ENCODE measurements at places on chromosomes 3 and 15.
A peak's percentile ranks its signal among the peaks of the same experiment; 100 is the strongest.

DNA sequence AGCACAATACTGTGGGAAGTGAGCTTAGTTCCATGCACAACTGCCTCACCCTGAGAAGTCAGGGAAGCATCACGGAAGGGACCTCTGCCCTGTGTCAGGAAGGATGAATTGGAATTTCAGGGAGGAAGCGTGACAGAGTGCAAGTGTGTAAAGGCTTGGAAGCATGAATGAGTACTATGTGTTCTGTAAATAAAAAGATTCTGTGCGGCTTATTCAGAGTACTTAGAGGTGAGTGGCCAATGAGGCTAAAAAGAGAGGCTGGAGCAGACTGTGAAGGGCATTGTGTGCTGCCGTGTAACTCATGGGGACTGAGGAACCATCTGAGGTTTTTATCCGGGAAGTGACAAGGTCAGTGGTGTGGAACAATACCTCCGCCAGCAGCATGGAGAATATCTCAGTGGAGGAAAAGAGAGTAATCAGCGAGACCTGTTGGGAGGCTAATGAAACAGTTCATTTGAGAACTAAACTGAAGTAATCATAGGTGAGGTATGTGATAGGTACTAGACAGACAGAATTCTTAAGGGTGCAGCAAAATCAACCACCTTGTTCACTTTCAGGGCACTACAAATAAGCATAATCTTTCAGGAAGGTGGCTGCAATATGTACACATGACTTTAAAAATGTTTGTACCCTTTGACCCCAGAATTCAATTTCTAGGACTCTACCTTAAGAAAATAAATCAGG, 64.9 kb upstream of the SPRED1 start:
- no peak for DNase-seq

DNA sequence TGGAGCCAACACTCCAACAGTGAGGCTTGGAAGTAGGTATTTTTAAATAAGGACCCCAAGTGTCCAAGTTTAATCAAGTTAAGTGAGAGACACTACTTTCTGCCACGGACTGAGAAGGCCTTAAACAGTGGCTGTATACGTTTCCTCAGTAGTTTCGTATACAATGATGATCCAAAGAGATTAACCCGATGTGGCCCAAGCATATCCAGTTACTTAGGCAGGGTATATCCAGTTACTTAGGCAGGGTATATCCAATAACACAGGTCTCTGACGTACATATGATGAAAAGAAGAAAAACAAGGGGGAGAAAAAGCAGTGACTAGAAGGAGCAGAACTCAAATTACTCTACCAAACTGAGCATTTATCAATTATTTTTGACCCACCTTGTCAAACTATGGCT, 591.4 kb downstream of the FOXP1 start:
- no peak for DNase-seq

- no peak for DNase-seq
These were observed 232.0 kb upstream of the STT3B start for GRCh38 chr3:31300456-31301443.

DNA sequence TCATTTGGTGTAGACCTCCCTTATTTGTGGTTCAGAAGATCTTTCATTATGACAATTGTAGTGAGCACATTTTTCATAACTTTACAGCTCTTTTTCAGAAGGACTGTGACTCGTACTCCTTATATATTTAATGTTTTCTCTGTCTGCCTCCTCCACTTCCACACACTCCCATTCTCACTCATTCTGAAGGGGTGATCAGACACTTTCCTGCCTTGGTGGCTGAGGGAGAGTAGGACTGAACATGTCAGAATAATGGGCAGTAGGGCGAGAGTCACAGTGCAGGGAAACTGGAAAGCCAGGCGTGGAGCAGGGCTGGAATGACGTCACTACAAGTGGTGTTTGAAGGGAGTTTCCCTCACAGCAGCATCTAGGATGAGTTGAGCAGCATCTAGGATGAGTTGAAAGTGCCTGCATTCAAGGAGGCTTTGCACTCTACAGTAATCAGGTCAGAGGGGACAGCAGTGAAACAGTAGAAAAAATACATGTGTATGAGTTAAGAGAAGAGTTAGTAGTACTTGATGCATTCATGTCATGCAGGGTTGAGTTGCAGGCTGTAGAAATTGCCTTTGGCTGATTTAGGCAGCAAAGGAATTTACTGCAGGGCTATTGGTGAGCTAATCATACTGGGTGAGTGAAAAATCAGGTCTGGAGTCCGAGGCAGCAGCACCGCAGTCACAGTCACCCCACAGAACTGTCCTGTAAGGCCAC, 36.3 kb upstream of the FBXL22 start:
- no peak for DNase-seq

DNA sequence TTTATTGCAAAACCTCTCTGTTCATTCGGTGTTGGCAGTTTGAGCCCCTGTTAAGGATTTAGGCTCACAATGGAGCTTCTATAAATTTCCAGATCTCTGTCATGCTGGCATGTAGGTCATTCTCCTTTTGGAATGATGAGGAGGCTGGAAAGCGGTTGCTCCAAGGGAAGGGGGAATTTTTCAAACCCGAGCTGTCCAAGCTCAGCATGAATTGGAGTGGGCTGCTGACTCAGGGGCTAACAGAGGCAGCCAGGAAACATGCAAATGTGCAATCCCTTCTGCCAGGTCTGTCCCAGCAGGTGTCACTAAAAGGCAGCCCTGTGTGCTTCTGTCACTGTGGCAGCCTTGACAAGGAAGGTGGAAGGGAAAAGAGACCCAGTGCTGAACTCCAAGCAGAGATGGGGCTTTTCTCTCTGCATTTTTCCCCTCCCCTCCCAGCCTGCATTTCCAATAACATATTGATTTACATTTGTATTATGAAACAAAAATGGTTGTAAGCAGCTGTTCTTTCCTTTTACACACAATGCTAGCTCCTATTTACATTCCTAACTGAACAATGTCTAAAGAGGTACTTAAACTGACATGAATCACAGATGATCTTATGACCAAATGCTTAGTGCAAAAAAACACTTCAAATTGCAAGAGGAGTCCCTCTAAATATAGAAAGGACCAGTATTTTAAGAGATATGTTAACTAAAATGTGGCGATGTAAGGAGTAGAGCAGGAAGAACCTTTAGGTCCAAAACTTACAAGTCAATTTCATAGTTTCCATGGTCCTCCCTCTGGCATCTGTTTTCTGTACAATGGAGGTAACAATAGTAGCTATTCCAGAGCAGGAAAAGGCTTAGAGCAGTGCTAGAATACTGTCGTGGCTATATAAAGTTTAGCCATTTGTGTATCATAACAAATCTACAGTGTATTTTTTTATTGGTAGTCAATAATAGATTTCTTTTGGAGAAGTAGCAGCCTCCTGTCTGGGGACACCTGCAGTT, 84.5 kb upstream of the ATP10A start:
- no peak for DNase-seq

DNA sequence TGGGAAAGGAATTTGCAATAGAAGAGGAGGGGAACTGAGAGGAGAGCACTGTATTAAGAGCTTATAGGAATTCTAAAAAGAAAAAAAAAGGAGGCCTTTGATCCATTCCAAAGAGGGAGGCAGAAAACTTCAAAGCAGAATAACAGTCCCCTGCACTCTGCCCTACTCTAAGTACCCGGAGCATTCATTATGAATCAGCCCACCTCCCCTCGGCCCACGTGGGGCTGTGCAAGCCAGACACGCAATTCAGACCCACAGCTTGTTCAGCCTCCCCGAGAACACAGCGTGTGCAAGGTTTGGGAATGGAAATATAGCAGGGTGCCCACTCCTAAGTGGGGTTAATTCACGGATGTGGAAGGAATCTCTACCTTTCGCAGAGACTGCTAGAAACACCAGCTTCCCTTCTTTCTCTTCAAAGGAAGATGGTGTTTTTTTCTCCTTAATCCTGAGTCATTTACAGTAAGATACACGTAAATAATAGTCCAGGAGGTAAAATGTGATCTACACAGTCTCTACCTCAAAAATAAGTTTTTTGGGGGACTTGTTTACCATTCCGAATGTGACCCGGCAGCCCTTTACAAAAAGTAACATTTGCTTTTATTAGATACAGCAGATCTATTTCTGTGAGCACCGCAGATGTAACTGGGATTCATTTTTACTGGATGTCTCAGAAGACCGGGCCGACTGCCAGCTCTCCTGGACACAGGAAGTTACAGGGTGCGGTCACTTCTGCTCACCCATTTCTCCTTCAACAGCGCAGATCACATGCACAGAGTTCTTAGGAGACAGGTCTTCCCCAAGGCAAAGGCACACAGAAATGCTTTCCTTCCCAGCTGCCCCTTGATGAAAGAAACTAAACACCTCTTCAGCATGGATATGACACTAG, 768.5 kb upstream of the CFAP20DC start:
- peak; percentile 42 for DNase-seq

DNA sequence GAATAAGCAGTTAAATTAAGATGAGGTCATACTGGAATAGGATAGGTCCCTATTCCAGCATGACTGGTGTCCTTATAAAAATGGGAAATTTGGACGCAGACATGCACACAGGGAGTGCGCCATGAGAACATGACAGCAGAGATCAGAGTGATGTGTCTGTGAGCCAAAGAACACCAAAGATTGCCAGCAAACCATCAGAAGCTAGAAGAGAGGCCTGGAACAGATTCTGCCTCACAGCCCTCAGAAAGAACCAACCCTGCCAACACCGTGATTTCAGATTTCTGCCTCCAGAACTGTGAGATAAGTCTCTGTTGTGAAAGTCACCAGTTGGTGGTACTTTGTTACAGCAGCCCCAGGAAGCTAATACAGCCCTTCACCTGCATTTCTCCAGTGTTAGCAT, 34.7 kb downstream of the EPHB1 start:
- DNase-seq, result no peak

DNA sequence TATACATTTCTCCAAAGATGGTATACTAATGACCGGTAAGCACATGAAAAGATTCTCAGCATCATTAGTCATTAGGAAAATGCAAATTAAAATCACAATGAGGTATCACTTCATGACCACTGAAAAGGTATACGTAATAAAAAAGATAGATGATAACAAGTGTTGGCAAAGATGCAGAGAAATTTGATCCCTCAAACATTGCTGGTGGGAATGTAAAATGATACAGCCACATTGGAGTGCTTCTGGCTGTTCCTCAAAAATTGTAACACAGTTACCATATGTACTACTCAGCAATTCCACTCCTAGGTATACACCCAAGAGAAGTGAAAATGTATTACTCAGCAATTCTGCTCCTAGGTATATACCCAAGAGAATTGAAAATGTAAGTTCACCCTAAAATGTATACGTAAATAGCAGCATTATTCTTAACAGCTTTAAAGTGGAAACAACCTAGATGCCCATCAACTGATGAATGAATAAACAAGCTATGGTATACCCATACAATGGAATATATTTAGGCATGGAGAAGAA, 25.0 kb upstream of the KY start:
- no peak for DNase-seq

DNA sequence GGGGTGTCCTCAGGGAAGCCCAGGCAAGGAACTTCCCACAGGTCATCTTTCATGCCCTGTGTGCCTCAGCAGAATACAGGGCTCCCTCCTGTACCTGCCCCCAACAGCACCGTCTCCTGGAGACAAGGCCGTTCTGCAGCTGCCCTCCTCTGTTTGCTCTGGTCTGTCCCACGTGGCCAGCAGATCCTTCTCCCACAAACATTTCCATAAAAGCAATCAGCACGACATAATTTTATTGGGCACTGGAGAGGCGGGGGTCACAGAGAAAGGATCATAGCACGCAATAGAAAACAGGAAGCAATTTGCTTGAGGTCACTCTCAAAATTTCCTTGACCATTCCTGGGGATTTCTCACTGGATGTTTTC, 29.4 kb downstream of the STARD5 start:
- no peak for DNase-seq

DNA sequence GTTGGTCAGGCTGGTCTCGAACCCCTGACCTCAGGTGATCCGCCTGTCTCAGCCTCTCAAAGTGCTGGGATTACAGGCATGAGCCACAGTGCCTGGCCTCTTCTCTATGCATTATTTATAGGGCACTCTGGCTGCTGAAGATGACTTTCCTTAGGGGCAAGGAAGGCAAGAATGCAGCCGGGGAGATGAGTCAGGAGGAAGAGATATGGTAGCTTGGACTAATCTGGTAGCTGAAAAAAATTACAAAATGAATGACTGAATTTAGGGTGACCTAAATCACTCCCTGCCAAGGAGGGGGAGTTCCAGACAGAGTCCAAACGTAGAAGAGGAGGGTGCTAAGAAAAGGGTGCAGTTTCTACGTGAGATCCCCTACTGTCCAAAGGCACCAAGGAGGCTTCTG, 14.2 kb downstream of the RHCG start:
- no peak for DNase-seq

DNA sequence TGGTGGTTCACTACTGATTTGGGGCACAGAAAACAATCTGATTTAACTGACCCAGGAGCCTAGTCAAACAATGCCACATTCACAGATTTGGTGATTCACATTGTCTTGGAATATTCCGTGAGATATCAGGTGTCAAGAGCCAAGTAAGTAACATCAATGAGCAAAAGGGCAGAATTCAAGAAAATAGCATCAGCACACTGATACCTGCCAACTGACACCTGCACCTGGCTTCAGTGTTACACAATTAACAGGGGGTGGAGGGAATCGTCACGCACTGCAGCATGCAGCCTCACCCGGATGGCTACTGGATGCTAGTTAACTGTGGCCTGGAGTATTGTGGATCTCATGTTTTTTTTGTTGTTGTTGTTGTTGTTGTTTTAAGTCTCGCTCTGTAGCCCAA, 17.6 kb downstream of the CCNL1 start:
- no peak for DNase-seq

- no peak for DNase-seq
These were observed 209.2 kb downstream of the TBL1XR1 start for GRCh38 chr3:176987901-176988650.

- DNase-seq, result no peak
These were observed 31.6 kb upstream of the PDZRN3 start for GRCh38 chr3:73656241-73656890.

DNA sequence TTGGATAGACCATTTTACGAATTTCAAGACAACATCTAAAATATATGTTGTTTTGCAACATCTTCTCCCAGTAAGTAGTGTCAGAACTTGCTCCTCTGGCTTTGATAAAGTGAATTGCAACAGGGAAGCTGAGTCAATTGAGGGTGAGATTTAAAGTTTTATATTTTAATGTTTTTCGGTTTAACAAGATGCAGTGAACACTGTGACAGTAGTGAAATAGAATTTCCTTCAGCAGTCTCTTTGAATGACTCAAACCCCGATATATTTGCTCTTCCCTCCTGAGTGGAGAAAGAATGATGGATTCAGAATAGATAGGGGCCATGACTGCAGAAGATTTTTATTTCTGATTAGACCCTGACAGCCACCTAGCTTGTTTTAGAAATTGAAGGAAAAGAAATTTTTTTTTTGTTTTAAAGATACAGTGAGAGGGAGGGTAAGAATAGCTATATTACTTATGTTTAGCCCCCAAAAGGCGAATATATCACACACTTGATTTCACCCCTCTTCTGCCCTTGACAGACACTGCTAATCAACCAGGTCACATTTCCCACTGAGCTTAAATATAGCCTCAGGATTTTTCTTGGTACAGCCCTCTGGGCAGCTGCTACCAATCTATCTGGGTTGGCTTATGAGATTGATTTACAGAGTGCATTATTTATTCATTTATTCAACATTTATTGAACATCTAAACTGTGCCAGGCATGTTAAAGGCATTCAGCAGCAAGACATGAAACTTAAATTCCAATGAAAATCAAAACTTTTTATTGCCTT, 183.3 kb upstream of the ADAMTS9 start:
- DNase-seq, result no peak

- DNase-seq, result no peak
These were observed 76.0 kb upstream of the SEC13 start for GRCh38 chr3:10396931-10397330.

- DNase-seq, result no peak
These were observed 4.4 kb downstream of the SH3BP5 start for GRCh38 chr3:15327941-15328340.

- DNase-seq, result no peak
These were observed 10.9 kb downstream of the PXYLP1 start for GRCh38 chr3:141242377-141243092.

GRCh38 chr15:56234804-56235203, 8.9 kb downstream of the RFX7 start:
- DNase-seq, result no peak
